PC-9 (cell line): ENCODE measurements at places on chromosomes 2 and 18. TPM values are rescaled to one million over a fixed set of nuclear protein-coding genes. Genes with fewer than 3 reads are reported as not detected.

GRCh38 chr2:9333591-9334171 is 89.6 kb downstream of the ITGB1BP1 start:
- H3K27ac ChIP-seq = peak overlapping the region; percentile 50
- no peak overlapping the region for H3K4me3 ChIP-seq
- peaks cover 55% of the 10 kb centered on the region for H3K4me1 ChIP-seq
- peak; percentile 92 for DNase-seq

GRCh38 chr2:159953136-159953823 is 109.1 kb downstream of the PLA2R1 start:
- H3K36me3 ChIP-seq = no peaks in the 10 kb centered on the region
- H3K27ac ChIP-seq = no peak overlapping the region
- no peak for DNase-seq
- H3K27me3 ChIP-seq = no peaks in the 10 kb centered on the region
- no peak overlapping the region for H3K4me3 ChIP-seq

Gene RAB6C
- total RNA-seq = not detected in 2 replicates

GRCh38 chr2:98849113-98849512 is 86.9 kb downstream of the CRACDL start:
- H3K27me3 ChIP-seq = no peaks in the 10 kb centered on the region
- no peak for DNase-seq
- H3K36me3 ChIP-seq = no peaks in the 10 kb centered on the region

GRCh38 chr2:141068053-141068682 is 1062.6 kb downstream of the LRP1B start:
- no peaks in the 10 kb centered on the region for H3K27me3 ChIP-seq
- no peak for DNase-seq
- no peaks in the 10 kb centered on the region for H3K36me3 ChIP-seq
- H3K27ac ChIP-seq = no peak overlapping the region

DNA sequence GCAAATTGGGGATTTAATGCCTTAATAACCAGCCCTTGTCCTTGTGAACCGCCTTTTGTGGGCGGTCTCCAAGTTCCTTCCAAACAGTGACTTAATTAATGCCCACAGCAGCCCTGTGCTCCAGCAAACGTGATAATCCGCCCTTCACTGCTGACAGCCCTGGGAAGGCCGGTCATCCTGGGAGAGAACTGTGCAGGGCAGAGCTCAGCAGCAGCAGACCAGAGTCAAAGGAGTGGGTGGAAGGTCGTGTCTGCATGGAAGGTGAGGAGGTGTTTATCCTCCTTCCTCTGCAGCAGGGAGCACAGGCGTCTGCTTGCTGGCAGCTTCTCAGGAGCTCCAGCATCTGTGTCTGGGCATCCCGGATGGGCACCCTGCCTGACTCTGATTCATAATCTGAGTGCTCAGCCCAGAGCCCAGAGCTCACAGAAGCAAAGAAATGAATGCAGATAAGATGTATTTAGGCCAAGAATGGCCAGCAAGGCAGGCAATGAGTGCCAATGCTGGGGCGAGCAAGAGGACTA is 270.0 kb upstream of the PXDN start:
- H3K36me3 ChIP-seq = no peaks in the 10 kb centered on the region
- H3K27ac ChIP-seq = no peak overlapping the region
- no peak for DNase-seq
- H3K4me1 ChIP-seq = no peaks in the 10 kb centered on the region
- H3K27me3 ChIP-seq = peaks cover 66% of the 10 kb centered on the region
- H3K4me3 ChIP-seq = no peak overlapping the region

DNA sequence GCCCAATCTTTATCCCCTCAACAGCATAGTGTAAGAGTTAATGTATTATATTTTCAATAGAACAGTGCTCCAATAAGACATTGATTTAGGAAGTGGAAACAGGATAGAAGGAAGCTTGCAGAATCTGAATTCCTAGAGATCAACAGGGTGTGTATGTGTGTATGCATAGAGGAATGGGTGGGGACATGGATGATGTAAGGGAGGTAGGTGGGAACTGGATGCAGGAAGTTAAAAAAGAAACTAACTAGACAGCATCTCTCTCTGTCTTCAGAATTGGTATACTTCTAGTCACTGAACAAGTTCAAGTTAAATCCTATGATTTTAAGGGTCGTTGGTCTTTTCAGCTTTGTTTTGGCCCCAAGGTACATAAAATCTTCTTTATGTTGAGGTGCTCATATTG is 196.6 kb downstream of the PMAIP1 start:
- H3K4me1 ChIP-seq = no peaks in the 10 kb centered on the region
- no peaks in the 10 kb centered on the region for H3K27me3 ChIP-seq
- no peak overlapping the region for H3K4me3 ChIP-seq
- no peaks in the 10 kb centered on the region for H3K36me3 ChIP-seq
- DNase-seq = no peak

GRCh38 chr2:191901031-191901430 is 54.1 kb upstream of the CAVIN2 start:
- no peaks in the 10 kb centered on the region for H3K36me3 ChIP-seq
- H3K4me1 ChIP-seq = peaks cover 2% of the 10 kb centered on the region; the same call in 1 of the 2 replicates
- H3K27ac ChIP-seq = no peak overlapping the region
- DNase-seq = no peak
- H3K4me3 ChIP-seq = no peak overlapping the region

DNA sequence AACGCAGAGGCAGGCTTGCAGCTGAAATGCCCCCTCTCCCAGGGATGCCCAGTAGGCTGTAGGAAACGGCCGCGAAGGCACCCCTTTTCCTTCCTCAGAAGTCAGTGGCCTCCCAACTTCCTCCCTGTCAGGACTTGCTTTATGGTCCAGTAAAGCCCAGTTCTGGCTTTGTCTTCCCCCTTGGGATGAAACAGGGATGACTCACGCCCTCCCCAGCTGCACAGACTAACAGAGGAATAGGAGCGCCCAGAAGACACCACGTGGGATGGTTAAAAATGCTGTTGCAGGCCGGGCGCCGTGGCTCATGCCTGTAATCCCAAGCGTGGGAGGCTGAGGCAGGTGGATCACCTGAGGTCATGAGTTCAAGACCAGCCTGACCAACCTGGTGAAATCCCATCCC is 6.9 kb downstream of the CREG2 start:
- H3K27me3 ChIP-seq = no peaks in the 10 kb centered on the region
- H3K27ac ChIP-seq = no peak overlapping the region
- peaks cover 4% of the 10 kb centered on the region; the same call in 1 of the 2 replicates for H3K36me3 ChIP-seq
- H3K4me1 ChIP-seq = peaks cover 3% of the 10 kb centered on the region; the same call in 1 of the 2 replicates
- DNase-seq = no peak

Gene ZNF24
- 20.9 and 33.9 TPM in 2 replicates for total RNA-seq

GRCh38 chr18:66235206-66235605 is 368.7 kb downstream of the CDH19 start:
- no peaks in the 10 kb centered on the region for H3K4me1 ChIP-seq
- no peak overlapping the region for H3K4me3 ChIP-seq
- no peak overlapping the region for H3K27ac ChIP-seq

DNA sequence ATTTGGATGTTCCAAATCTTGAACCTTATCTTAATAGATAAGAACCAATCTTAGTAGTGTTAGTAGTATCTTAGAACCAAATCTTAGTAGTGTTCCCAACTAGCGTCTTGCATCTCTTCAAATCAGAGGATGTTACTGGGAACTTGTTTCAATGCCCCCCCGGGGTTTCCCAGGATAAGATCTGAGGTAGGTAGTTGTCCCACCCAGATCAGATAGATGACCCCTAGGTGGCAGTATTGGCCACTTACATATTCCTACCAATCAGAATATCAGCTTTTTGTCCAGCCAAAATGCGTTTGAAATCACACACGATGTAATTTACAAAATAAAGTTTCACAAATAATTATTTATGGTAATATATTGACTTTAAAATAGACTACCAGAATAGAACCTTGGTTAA is 314.8 kb downstream of the MBD2 start:
- no peak overlapping the region for H3K4me3 ChIP-seq
- no peaks in the 10 kb centered on the region for H3K36me3 ChIP-seq
- DNase-seq = no peak
- no peaks in the 10 kb centered on the region for H3K27me3 ChIP-seq

Gene CCDC68
- 2.7 and 2.9 TPM in 2 replicates for total RNA-seq

Gene ATP6V1B1
- total RNA-seq = 7.8 and 13.9 TPM in 2 replicates

Gene FLACC1
- 0.75 and 0.87 TPM in 2 replicates for total RNA-seq

DNA sequence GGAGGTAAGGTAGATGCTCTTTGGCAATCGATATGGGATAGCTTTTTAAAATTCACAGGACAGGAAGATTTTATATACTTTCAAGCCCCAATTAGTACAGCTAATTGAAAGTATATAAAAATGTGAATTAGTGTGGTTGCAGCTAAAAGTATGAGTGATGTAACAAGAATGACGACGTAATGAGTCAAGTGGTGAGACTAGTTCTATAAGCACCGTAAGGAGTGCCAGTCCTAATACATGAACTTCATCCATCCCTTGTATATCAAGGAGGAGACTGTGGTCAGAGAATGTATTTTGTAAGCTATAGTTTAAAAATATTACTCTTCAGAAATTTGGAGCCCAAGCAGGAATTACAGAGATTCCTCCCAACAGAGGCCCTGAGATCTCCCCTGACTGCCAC is 25.8 kb downstream of the DNAJC27 start:
- H3K4me1 ChIP-seq = no peaks in the 10 kb centered on the region
- H3K4me3 ChIP-seq = no peak overlapping the region
- no peaks in the 10 kb centered on the region for H3K27me3 ChIP-seq
- no peak overlapping the region for H3K27ac ChIP-seq
- no peak for DNase-seq
- H3K36me3 ChIP-seq = no peaks in the 10 kb centered on the region

Gene TUBA3E
- not detected in 2 replicates for total RNA-seq

DNA sequence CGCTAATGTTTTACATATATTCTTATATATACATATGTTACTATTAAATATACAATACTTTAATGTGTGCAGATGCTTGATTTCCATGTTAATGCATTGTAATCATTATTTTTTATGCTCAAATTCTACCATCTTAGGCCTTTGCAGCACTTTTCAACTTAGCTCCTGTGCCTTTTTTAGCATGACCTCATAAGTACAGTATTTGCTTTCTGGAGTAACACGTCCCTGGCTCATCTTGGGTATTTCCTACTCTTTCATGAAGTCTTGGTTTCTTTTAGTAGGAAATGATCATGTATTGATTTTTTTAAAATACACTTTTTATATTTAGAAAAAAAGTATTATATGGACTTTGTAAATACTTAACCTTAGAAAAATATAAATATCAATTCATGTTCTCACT is 36.5 kb downstream of the CAB39 start:
- no peak for DNase-seq
- H3K36me3 ChIP-seq = peaks cover 25% of the 10 kb centered on the region

DNA sequence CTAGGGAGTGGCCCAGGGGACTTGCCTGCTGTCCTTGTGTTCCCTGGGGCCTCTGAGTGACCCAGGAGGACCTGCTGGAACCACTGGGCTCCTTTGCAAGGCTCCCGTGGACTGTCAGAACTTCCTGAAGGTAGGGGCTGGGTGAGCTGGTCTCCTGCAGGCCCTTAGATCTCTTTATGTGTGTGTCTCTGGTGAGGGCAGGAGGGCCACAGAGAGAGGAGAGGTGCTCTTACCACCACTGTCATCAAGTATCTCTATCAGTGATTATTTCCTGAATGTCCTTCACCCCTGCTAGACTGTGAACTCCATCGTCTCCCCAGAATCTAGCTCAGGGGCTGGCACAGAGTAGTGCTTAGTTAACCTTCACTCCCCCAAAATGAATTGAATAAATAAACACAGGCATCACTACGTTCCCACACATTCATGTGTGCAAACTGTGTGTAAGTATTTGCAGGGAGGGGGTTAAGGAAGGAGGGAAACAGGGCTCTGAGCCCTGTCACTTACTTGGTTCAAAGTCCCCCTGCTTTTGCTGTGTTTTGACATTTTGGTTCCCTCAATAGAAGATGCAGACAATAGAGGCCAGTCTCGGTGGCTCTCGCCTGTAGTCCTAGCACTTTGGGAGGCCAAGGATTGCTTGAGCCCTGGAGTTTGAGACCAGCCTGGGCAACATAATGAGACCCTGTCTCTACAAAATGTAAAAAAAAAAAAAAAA is 100.8 kb upstream of the HAAO start:
- H3K27ac ChIP-seq = no peak overlapping the region
- peaks cover 8% of the 10 kb centered on the region for H3K4me1 ChIP-seq
- H3K27me3 ChIP-seq = no peaks in the 10 kb centered on the region
- no peak overlapping the region for H3K4me3 ChIP-seq
- H3K36me3 ChIP-seq = no peaks in the 10 kb centered on the region

Gene IGFBP5
- total RNA-seq = 5.5 and 10.0 TPM in 2 replicates

DNA sequence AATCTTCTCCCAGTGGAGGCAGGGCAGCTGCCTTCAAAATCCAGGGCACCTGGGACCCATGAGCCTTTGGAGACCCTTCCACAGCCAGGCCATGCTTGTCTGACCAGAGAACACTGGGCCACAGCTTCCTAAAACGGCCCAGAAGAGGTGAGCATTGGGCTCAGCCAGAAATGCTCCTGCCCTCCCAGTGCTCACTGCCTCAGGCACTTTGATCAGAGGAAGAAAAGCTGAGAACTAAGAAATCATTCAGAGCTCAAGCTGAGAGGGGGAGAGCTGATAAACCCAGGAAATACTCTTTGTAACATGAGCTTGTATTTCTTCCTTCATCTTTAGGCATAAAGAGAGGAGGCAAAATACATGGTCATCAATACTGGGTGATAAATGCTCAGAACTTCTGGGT is 365.5 kb upstream of the KLHL29 start:
- no peaks in the 10 kb centered on the region for H3K4me1 ChIP-seq
- peaks cover 4% of the 10 kb centered on the region; the same call in 1 of the 2 replicates for H3K27me3 ChIP-seq
- no peak overlapping the region for H3K27ac ChIP-seq

GRCh38 chr2:66555091-66555490 is 120.2 kb downstream of the MEIS1 start:
- H3K4me1 ChIP-seq = peaks cover 22% of the 10 kb centered on the region
- H3K4me3 ChIP-seq = no peak overlapping the region
- H3K27ac ChIP-seq = no peak overlapping the region

GRCh38 chr2:203669820-203670219 is 36.6 kb upstream of the CD28 start:
- H3K4me1 ChIP-seq = no peaks in the 10 kb centered on the region
- no peak overlapping the region for H3K4me3 ChIP-seq
- no peaks in the 10 kb centered on the region for H3K27me3 ChIP-seq
- DNase-seq = no peak
- H3K27ac ChIP-seq = no peak overlapping the region

DNA sequence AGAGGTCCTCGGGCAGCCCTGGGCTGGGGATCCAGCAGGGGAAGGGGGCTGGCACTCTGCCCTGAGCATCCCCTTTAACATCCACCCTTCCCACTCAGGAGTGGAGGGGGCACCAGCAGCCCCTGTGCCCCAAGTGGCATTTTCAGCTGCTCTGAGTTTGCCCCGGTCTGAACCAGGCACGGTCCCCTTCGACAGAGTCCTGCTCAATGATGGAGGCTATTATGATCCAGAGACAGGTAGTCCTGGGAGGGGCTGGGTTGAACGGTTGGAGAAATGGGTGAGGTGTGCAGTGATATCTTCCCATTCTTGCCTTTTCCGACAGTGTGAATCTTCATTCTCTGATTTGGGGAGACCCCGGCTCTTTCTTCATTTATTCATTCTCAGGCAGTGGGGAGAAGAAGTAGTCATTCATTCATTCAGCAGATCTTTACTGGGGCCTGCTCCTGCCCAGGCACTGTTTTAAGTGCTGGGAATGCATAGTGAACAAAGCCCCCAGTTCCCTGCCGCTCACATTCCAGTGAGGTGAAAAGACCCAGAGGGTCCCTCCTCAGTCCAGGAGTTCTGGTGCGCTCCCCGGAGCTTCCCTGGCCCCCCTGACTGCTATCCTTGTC is 1.4 kb upstream of the KHK start:
- H3K36me3 ChIP-seq = no peaks in the 10 kb centered on the region
- no peak for DNase-seq
- no peak overlapping the region for H3K27ac ChIP-seq
- peaks cover 25% of the 10 kb centered on the region for H3K4me1 ChIP-seq

- H3K4me3 ChIP-seq = peak overlapping the region; percentile 39; the same call in 1 of the 2 replicates
- peak overlapping the region; percentile 62 for H3K27ac ChIP-seq
- peak; percentile 56 for DNase-seq
- peaks cover 19% of the 10 kb centered on the region for H3K4me1 ChIP-seq
Observed at GRCh38 chr2:190607657-190608357, 41.1 kb upstream of the NAB1 start.
